ENCODE measurements at places on chromosomes 2 and 18.

DNA sequence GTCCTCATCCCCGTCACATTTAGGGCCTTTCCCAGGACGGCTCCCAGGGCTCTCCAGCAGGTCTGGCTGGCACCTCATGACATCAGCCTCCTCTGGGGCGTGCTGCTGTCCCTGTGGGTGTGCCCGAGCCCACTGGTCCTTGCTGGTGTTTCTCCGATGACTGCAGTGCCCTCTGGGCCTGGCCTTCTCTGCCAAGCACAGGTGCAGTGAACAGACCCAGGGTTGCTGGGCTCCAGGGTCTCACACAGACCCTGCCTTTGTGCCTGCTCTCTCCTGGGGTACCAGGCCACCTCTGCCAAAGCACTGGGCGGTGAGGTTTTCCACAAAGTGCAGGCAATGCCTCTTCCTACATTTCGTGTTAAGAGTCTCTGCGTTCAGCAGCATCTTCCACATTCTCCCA is 246.1 kb downstream of the ACKR3 start:
- no peak for DNase-seq

DNA sequence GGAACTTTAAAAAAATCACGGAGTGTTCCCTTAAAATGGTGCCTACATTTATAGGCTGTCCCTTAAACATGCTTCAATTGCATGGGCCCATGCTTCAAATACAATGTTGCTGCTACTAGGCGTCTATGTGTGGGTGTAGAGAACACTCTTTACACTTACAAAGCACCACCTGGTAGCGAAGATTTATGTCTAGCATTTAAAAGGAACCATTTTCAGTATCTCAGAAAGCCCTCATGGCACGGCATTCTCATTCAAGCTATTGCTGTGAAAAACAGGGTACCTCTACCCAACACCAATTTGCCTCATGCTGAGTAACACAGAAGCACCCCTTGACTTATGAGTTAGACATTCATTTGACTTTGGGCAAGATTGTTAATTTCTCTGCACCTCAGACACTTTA is 112.9 kb upstream of the CNTNAP5 start:
- DNase-seq: no peak

- no peak for DNase-seq
Observed at GRCh38 chr2:209696836-209697711, 74.6 kb upstream of the UNC80 start.

GRCh38 chr2:237244178-237244577 is 158.5 kb downstream of the COPS8 start:
- DNase-seq: no peak

- DNase-seq: no peak
Observed at GRCh38 chr18:49730951-49731391, 82.4 kb downstream of the ACAA2 start.

DNA sequence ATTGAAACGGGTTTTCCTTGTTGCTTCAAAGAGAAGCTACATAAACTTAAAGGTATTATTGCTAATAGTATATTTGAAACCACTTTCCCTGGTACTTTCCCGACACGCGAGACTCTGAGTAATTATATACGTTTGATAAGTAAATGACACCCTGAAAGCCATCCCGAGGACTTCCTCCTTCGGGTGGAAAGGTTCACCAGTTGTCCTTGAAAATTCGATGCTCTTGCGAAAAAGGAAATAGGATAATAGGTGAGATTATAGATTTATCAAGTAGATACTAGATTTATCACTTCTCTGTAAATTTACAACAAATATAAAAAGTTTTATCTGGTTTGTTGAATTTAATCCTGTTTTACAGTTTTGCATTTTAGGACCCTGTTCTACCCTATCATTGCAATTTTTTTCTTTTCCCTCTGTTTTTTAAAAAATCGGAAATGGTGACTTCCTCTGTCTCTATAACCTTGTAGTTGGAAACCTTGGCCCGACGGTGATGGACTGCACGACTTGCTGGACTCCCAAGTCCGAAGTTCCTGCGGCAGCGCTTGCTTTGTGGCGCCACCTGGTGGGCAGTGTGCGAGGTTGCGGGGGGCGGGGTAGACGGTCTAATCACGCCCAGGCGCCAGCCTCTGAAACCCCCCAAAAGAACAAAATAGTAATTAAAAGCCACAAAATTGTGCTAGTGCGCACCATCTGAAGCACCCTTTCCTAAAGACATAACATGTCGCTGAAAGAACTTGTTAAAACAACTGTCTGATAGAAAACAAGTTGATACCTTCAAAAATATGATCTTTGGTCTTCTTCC is 972 bp upstream of the DLX2 start:
- peak; percentile 53 for DNase-seq

DNA sequence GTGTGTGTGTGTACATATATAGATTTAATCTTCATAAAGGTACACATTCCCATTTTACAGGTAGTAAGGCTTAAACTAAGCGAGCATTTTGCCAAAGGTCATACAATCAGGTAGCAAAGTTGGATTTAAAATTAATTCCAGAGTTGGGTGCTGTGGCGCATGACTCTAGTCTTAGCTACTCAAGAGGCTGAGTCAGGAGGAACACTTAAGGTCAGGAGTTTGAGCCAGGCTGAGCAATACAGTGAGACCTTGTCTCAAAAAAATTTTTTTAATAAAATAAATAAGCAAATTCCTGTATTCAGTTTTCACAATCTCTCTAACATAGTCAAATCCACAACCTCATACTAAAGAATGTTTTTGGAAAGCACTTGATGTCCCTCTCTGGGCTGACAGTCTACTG is 111.5 kb upstream of the LDLRAD4 start:
- DNase-seq: no peak

DNA sequence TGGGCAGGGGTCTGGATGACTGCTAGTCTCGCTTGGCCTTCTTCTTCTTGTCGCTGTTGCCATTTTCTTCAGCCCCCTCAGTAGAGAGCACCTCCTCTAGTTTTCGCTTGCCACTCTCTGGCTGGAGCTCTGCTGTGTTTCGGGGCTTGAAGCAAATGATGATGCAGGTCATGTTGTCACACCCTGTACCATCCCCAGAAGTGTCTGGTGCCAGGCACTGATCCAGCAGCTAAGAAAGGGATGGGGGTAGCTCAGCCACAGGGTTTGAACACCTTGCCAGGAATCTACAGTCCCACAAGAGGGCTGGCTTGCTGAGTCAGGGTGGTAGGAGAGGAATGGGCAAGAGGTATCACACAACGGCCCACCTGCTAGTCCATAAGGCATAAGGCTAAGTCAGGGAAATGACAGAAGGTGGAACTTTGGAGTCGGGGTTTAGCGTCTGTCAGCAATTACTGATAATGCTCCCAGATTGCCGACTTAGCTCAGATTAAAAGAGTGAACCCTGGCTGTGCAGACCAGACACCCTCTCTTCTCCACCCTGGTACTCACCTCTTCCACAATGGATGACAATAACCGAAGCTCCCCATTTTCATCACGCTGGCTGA is 1.1 kb upstream of the ZNF513 start:
- no peak for DNase-seq

DNA sequence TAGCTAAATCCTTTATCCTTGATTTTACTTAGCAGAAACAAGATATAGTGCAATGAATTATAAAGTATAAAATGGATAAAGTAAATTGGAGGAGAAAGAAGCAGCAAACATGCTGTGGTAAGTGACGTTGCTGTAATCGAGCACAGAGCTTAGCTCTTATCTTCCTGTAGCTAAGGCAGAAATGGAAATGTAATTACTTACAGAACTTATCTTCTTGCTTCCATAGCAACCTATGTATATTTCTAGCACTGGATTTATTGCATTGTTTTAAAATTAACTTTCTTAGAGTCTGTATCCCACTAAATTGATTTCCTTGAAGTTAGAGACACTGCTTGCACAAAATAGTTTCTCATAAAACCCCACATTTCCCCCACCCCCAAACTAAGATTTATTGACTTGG is 130.6 kb upstream of the MC4R start:
- DNase-seq: no peak

GRCh38 chr2:234633581-234634230 is 136.8 kb upstream of the ARL4C start:
- DNase-seq: no peak

DNA sequence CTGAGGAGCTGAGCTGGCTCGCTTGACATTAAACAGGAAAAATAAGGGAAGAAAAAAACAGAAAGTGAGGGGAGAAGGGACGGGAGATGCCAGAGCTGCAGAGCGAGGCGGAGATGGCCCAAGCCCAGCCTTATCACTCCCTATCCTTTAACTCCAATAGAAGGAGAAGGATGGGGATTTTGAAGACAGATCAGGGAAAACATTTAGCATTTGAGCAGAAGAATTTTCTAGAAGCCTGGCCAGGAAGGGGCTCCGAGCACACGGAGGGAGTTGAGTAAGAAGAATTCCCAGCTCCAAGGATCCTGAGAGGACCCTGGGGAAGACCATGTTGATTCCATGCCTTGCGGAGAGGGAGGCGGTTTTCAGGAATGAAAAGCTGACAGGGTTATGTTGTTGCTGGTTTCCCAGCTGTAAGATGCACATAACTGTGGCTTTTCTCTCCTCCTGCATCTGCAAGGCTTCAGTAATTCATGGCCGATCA is 35.6 kb downstream of the TWIST2 start:
- no peak for DNase-seq

GRCh38 chr2:26581266-26581990 is 59.7 kb downstream of the CIB4 start:
- DNase-seq: no peak

DNA sequence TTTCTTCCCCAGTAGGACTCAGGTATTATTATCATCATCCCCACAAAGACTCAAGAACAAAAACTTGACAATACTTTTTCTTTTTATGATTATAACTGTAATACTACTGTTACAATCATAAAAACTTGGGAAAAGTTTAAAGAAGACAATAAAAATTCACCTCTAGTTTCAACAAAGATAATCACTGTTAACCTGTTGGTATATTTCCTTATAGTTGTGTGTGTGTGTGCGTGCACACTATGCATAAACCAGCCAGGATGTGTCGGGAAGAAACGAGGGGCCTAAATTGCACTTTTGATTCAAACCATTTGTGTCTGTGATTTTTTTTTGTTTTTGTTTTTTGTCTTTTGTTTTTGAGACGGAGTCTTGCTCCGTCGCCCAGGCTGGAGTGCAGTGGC is 233.0 kb downstream of the TPGS2 start:
- DNase-seq: no peak

DNA sequence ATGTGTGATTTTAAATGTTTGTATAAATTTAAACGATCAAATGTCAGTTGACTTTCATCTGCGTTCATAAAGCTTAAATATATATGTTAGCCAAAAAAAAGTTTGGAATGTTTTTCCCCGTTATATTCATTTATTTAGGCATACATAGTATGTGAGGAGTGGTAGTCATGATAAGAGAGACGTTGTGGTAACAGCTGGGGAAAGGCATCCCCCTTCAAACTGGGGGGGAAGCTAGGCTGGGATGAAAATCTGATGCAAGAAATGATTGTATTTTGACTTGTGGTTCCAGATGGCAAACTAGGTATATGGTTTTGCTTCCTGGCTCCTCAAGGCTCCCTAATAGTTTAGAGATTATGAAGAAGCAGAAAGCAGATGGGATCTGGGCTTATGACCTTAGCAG is 30.1 kb downstream of the ITGA6 start:
- DNase-seq: no peak

DNA sequence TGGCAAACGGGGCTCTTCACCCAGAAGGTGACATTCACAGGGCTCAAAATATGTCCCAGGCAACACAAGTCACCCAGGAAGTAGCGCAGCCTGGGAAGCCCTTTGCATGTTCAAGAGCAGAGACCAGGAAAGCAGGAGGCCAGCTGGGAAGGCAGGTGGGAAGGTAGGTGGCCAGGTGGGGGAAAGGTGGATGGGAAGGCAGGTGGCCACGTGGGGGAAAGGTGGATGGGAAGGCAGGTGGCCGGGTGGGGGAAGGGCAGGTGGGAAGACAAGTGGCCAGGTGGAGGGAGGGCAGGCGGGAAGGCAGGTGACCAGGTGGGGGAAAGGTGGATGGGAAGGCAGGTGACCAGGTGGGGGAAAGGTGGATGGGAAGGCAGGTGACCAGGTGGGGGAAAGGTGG is 102.7 kb downstream of the ZNF516 start:
- DNase-seq: no peak

DNA sequence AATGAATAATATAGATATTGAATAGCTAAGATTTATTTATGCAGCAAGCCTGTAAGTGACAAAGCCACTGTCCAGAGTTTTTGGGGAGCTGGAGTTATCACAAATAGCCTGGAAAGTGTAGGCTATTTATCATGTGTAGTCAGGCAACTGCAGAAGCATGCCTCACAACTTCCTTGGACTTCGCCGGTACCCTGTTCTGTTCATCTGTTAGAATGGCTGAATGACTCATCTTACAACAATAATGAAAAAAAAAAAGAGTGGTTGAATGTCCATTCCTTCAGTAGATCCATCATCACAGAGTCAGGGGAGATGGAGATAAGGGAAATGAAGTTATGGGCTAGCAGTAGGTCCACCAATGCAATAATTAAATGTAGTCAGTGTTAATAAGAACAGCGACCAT is 24.0 kb upstream of the ATP5MC3 start:
- no peak for DNase-seq

DNA sequence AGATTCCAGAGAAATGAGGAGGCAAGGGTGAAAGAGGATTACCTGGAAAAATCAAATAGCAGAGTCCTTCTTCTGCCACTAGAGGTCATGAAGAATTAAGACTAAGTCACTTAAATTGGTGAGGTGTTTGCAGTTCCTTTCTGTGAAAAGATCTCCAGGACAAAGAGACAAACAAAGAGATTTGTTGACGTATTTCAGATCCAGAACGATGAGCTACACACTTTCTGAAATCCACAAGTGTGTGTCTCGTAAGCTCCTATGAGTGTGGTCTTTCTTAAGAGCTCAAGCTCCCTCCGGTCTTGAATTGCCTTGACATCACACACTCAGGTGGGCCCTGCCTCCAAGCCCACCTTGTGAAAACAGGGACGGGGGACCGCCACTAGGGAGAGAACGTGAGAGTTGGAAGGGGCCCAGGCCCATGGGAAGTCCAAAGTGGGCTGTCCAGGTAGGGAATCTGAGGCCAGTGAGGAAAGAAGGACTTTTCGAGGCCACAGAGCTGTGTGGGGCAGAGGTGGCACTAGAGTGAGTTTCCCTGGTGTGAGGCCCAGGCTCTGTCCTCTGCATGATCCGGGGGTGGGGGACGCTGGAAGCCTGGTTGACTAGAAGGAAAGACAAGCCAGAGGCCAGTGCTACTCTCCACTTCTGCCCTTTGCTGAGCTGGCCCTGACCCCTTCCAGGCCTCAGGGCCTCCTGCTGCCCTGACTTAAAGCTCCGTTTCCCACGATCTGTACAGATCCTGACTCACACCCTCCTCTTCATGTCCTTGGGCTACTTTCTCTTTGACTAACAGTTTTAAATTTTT is 168.1 kb upstream of the NCK2 start:
- no peak for DNase-seq

DNA sequence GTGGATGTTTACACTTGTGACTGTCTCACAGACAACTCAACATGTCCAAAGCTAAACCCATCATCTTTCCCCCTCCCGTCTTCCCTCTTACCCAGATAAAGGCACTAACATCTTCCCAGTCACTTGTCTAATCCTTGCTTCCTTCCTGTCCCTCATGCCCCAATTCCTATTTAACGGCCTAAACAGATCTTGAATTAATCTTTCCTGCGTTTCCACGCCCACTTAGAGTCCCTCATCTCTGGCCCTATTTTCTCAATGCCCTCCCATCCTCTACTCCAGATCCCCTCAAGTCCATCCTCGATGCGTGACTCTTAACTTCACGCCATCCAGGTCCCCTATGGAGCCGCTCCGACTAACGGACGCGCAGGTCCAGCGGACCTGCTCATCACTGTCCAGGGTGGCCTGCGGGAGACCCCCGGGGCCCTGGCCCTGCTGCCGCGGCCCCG is 682 bp upstream of the SCLY start:
- no peak for DNase-seq

Measured in stimulated activated CD8-positive, alpha-beta memory T cell treated with anti-CD3 and anti-CD28 coated beads, Interleukin-7, amount 100 ng/mL, for 1 hour (primary cell).